Suprapubic skin (tissue), 4 donors: ENCODE measurements at places on chromosomes 7 and 10.

DNA sequence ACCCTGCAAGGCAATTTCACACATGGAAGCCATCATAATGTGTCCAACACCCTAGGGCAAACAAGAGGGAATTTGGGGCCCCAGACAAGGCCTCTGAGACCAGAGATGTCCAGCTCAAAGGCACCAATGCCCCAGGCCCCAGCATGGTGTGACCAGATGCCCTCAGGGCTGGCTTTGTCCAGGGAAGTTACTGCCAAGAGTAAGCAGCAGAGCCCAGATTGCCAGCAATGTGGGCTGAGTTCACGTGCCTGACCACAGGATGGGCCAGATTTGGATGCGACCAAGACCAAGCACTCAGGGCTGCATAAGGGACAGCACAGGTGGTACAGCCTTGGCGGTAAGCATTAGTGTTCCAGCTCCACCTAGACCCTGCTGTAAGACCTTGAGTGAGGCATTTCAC lies 12.7 kb downstream of the MYOF start:
- DNase-seq = no peak

DNA sequence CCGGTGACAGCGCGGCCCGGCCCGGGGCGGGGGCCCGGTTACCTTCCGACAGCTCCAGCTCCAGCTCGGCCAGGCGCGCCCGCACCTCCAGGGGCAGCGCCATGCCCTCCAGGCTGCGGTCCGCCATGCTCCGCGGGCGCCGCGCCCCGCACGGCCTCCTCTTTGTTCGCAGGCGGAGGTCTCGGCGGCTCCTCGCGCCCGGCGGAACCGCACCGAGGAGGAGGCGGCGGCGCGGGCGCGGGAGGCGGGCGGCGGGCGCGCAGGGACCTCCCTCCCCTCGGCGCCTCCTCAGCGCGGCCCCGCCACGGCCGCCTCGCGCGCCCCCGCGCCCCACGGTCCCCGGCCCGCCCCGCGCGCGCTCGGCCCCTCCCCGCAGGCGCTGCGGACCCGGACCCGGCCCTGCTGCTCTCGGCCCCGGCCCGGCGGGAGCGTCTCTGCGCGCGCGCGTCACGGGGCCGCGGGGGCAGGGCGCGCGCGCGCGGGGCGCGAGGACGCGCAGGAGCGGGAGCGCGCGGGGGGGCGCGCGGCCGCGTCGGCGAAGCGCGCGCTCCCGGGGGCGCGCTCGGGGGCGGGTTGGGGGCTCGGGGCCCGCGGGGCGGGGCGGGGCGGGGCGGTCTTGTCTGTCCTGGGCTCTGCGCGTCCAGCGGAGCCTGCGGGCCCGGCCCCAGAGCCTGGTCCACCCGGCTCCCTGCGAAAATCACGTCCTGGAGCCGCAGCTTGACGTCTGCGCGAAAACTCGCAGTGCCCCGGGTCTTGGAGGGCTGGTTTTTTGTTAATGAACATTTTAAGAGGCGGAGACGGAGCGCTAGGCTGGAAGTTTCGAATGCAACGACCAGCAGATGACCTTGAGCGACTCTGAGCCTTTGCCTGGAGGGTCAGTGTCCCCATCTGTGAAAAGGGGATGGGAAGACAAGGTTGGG lies at the start of gene DIP2C:
TSS of gene DIP2C (minus strand) at position 217 of the 920 bp plus-strand sequence. CDS start at position 127, 90 bp downstream.
- no peak for DNase-seq

GRCh38 chr7:28291559-28291958 lies 111.0 kb upstream of the JAZF1 start:
- no peak for DNase-seq

GRCh38 chr7:130877991-130878305 lies 143.9 kb upstream of the KLF14 start:
- no peak for DNase-seq

DNA sequence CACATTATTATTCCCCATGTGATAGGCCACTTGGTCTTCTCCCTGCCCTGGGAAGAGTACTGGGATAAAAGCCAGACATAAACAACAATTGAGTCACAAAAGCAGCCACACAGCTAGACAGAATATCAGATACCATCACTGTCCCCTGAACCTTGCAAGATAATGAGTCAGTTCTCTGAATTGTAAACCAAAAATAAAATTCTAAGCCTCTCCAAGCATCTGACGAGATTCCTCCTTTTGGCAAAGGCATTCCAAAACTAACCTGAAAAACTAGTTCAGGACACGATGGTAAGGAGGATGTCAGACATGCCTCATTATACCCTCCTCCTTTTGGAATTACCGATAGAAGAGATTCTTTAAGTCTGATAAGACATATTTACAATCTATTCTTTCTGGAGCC lies 450.7 kb downstream of the HTR7 start:
- DNase-seq = no peak

GRCh38 chr7:158829021-158829341 lies 328 bp downstream of the ESYT2 start:
- no peak for DNase-seq

GRCh38 chr7:123533929-123534382 lies 439 bp downstream of the IQUB start:
- no peak for DNase-seq

DNA sequence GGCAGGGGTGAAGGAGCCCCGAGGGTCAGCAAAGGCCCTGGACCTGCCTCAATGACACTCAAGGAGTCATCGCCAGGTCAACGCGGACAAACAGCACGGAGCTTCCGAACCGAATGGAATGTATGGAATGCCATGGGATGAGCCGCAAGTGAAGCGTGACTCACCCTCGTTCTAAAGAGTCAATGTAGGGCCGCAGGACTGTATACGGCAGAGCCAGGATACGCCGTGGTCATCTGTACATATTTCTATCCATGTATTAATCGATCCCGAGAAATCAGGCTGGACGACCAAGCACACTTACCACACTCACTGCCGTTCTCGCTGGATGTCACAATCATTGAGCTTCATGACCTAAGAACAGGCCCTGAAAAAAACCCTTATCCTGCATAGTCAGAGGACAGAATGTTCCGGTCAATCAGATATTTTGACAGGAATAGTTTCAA lies 4.3 kb downstream of the SNX8 start:
- no peak for DNase-seq

GRCh38 chr7:41306486-41306885 lies 396.4 kb downstream of the INHBA start:
- no peak for DNase-seq
